Cortex of kidney (tissue), 1 donor: ENCODE measurements at places on chromosomes 3 and 15.

GRCh38 chr15:51982013-51982769 lies 10.6 kb upstream of the LEO1 start:
- no peak for DNase-seq

DNA sequence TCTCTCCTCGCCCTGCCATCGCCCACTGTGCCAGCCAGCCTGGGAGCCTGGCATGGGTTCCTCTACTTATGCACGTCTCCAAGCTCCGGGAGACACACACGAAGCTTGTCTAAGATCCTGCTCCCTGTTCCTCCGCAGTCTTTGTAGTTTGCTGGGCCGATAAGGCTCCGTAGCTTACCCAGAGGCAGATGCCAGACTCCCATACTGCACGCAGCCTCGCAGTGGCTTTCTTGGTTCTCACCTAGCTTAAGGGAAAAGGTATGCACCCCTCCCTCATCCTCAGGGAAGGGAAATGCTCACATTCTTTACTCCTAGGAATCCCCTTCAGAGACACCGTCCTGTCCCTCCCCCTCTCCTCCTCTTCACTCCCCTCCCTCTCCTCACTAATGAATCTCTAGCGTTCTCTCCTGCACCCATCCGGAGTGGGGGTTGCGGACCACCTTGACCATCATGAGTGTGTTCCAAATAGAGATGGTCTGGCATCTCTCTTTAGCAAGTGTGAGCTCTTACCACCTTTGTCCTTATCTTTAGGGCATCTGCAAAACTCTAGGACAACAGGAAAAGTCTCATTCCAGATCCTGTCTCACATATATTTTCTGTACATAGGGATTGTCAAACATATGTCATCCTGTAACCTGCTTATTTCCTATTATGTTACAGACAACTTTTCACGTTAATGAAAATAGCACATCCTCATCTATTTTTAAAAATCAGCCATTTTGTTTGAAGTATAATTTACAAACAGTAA lies 56.5 kb downstream of the TMEM266 start:
- no peak for DNase-seq

- no peak for DNase-seq
Observed at GRCh38 chr3:134495980-134496379, 10.1 kb downstream of the CEP63 start.

- DNase-seq = no peak
Observed at GRCh38 chr3:175743733-175744400, 884.7 kb downstream of the NAALADL2 start.

DNA sequence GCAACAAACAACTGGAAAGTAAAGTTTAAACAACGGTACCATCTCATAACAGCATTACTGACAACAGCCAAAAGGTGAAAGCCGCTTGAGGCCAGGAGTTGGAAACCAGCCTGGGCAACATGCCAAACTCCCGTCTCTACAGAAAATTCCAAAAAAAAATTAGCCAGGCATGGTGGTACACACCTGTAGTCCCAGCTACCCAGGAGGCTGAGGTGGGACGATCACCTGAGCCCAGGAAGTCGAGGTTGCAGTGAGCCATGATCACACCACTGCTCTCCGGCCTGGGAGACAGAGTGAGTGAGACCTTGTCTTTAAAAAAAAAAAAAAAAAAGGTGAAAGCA lies 4.4 kb downstream of the TNK2 start:
- no peak for DNase-seq

DNA sequence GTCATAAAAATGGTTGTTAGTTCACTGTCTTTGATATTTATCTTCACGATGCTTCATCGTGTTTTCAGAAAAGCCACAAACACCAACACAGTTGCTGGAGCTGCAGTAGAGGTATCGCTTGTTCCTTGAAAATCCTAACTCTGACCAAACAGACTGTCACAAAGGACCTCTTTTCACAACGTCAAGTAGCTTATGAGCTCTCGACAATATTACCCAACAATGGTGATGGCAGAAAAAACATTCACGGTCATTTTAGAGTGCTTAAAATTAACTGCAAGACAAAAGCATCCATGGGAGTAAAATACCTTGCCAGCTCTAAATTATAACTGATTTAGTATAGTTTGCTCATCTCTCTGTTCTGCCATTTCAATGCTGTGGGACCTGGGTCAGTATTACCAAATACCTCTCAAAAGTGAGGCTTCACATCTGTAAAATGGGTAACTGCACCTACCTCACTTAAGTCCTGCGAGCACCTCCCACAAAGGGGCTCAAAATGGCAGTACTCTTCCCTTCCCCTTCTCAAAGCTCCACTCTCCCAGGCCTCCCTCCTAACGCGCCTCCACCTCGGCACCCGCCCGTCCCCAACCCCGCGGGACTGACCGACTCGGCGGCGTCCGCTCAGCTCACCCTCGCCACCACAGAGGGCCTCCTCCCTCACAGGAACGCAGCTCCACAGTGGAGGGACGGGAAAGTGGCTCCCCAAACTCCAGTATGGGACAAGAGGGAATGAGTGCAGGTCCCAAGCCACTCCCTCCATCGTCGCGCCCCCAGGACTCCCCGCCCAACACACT lies 546 bp downstream of the TRIM59 start:
- DNase-seq = no peak

DNA sequence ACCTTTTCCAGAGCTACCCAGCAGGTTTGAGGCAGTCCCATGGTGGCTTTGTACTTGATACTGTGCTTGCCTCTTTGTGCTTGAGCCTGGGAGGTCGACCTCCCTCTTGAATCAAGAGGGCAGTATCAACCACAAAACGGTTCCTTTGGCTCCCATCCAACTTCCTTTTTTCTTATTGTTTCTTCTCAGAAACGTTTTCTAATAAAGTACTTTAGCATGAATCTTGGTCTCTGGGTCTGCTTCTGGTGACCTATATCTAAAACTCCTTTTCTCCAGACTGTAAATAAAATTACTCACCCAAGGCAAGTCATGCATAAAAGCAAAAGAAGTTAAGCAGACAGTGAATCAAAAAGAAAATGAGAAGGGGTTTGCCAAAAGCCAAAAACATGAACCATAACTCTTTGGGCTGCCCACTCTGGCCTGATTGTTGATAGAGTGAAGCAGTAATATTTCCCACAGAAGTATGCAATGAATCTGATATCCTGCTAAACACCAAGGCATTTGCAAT lies 112.2 kb upstream of the SLC4A7 start:
- DNase-seq = no peak

GRCh38 chr3:31008994-31009393 lies 114.5 kb upstream of the GADL1 start:
- no peak for DNase-seq

GRCh38 chr3:150218236-150218635 lies 189.9 kb upstream of the TSC22D2 start:
- no peak for DNase-seq

- DNase-seq = no peak
Observed at GRCh38 chr15:84788500-84788899, 28.7 kb upstream of the ALPK3 start.

- DNase-seq = no peak
Observed at GRCh38 chr15:55999658-56000057, 6.2 kb upstream of the NEDD4 start.

DNA sequence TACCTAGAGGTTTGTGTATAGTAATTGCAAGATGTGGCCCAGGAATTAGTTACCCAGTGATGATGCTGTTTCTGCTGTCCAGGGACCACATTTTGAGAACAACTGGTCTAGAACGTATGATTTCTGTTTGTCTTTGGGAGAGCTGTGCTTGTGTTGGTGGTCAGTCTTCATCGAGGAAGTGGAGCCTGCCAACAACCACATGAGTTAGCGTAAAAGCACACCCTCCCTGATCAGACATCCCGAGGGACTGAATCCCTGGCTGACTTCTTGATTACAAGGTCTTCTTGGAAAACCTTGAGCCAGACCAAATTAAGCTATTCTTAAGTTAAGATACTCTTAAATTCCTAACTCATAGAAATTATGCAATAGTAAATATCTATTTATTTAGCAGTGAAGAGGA lies 81.7 kb upstream of the ZPLD1 start:
- no peak for DNase-seq

- DNase-seq = no peak
Observed at GRCh38 chr3:117036259-117036799, 326.8 kb downstream of the TUSC7 start.

DNA sequence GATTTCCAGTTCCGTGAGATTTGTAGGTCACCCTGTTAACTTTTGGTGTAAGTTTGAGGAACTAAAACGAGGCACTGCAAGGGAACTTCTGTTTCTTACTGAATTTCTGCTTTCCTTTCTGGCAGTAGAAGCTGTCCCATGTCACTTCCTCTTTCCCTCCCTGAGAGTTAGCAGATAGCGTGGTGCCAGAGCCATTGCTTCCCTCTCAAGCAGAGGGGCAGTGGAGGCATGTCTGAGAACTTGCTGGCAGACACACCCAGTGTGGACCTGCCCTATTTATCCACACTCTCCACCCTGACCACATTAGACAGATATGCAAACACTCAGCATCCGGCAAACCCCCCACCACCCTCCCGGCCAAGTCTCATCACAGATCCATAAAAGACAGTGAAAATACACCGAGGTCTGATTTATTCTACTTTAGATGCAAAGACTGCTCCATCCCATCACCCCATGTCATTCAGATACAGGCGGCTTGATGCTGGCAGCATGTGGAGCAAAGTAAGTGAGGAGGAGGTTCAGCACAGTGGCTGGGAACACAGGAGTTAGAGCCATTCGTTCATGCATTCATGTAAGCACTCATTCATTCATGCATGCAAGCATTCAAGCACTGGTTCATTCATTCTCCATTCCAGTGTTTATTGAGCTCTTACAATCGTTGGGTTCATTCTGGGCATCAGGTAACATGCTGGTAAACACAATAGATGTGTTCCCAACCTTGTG lies 324.7 kb downstream of the SHQ1 start:
- DNase-seq = no peak

DNA sequence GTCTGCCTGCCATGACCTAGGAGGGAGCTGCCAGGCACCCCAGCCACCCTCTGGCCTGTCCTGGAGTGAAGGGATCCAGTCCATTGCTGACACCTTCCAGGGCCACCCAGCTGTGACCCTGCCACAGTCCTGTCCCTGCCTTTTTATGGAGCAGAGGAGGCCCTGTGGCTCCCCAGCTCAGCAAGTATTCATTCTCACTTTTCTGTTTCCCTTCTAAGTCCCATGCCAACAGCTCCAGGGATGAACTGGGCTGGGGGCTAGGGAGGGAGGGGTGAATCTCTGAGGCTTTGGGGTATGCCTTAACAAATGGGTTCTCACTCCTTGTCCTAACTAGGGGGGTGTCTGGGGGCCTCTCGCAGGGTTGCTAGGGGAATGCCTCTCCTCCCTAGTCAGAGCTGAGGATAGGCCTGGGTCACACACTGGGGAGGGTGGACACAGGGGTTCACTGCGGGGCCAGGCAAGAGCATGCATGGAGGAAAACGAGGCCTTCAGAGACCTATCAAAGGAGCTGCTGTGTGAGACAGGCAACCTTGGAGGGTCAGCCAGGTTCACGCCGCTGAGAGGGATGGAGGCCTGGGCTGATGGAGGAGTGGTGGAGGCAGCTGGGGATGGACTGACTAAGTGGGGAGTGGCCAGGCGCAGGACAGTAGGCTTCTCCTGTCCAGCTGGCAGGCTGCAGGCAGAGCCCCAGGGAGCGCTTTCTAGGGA lies 31.8 kb downstream of the EPHB3 start:
- DNase-seq = no peak

GRCh38 chr15:67198157-67198754 lies 56.2 kb downstream of the AAGAB start:
- DNase-seq = no peak

- no peak for DNase-seq
Observed at GRCh38 chr15:59420986-59421618, 16.9 kb upstream of the FAM81A start.

DNA sequence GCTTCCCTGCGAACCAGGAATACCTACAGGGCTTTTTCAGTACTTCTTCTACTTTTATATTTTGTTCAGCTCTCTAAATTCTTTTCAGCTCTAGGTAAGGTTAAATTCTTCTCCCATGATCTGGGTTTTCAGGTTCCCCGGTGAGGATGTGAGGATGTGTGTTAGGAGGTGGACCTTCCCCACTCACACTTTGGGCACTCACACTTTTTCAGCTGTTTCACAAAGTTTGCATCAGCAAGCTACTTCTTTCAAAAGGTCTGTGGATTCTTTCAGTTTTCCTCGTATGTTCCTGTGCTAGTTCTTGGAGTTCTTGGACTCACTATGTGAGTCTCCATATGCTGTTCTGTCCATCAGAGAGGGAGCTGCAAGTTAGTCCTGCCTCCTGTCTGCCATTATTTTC lies 13.9 kb upstream of the OR5K2 start:
- DNase-seq = no peak

- no peak for DNase-seq
Observed at GRCh38 chr15:94580211-94580885, 349.0 kb downstream of the MCTP2 start.

DNA sequence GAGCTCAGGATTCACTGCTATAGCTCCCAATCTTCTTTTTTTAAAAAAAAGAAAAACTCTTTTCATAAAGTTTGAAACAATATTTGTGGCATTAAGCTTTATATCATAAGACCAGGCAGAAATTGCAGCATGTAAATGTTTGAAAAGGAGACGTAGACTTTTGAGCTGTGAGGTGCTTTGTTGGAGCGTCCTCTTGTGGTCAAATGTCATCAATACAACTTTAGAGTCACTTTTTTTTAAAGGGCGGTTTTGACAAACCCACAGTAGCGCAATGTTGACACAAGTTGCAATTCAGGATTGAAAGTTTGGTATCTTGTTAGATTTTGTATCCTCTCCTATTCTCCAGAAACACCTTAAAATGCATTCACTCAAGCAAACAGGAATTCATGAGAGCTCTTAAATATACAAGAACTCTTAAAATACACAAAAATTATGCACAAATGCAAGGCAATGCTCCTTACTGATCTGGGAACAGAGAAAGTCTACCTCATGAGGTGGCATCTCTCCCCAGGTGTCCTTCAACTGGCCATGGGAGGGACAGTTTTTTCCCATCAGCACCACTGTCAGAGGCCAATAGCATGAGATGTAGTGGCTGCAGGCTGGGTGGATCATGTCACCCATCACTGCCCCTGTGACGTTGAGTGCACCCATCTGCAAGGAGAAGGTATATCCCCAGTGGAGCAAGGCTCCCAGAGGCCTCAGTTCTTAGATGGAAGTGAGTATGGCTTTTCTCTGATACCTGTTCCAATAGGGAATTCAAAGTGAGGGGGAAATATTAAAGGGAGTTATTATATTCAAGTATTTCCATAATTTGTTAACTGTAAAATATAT lies 70.7 kb downstream of the ANXA2 start:
- no peak for DNase-seq
